Urinary bladder (tissue), 4 donors: ENCODE measurements at places on chromosomes 13 and 19.

- no peak for DNase-seq
Measured at GRCh38 chr13:91085127-91085526, 262.4 kb upstream of the MIR17HG start.

- DNase-seq, result no peak
Measured at GRCh38 chr13:78680115-78680561, 21.2 kb upstream of the OBI1 start.

- no peak for DNase-seq
Measured at GRCh38 chr13:110890279-110891165, 24.3 kb downstream of the ANKRD10 start.

GRCh38 chr13:40922437-40923040 is 96.6 kb downstream of the ELF1 start:
- no peak for DNase-seq

DNA sequence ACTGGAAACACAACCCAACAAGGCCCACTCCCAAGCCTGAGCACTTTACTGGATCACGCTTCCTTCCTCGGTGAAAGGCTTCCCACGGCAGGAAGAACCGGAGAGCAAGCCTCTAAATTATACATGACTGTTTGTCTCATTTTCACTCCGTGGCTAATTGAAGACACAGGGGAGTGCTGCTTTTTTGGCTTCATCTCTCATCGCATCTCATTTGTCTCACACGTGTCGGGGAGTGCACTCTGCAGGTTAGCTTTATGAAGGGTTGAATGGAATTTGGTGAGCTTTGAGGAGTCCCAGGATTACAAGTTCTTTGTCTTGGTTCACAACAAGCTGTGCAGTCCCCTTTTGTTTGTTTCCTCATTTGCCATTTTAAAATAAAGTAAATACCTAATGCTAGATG is 544.6 kb downstream of the GPC6 start:
- no peak for DNase-seq

DNA sequence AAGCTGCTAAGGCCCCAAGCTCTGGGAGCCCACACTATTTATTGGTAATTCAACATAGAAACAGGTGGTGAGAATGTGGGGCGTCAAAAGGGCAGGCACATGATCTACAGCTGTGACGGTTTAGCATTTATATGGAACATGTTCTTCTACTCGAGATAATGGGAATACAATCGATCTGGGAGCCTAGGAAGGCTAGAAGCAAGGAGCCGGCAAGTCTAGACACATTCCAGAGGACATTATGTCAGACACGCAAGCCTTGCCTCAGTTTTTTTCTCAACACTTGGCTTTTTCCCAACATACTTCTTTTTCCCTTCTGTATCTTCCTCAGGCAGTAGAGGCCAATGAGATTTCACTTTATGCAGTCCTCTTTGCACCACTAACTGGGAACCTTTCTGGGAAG is 315.7 kb upstream of the SLITRK5 start:
- DNase-seq, result no peak

DNA sequence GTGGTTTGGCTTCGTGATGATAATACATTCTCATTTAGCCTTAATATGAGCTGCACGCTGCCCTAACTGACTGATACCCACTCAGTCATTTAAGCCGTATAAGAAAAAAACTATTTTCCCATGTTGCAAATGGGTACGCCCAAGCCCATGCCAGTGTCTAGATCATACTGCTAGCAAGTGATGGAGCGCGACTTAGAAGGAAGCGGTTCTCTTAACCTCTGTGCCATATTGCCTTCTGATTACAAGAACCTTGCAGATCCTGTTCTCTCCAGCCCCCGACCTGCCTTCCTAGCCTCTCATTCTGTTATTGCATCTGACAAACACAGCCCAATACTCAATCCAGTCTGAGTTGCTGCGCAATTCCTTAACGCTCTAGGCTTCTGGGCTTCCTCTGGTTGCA is 603 bp downstream of the GPALPP1 start:
- no peak for DNase-seq

DNA sequence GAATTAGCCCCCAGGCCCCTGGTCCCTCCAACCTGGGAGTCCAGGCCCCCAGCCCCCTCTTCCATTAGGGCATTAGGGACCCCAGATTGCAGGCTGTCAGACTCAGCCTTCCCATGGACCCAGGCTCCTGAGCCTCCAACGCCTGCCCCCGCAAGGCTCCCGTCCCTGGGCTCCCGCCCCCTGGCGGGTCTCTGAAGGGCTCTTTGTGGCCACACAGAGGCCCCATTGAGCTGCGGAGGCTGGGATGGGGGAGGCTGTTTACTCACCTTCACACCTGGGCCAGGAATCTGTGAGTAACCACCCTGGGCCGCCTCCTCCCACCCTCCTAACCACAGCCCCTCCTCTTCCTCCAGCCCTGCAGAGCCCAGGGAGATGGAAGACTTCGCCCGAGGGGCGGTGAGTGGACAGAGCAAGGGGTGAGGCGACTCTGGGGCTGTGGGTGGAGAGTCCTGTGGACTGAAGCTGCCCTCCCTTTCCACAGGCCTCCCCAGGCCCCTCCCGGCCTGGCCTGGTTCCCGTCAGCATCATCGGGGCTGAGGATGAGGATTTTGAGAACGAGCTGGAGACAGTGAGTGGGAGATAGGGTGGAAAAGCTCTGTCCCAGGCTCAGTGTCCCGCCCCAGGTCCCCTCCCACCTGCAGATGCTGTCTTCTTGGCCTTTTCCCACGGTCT is 4.9 kb downstream of the ARHGEF1 start:
- DNase-seq, result no peak

DNA sequence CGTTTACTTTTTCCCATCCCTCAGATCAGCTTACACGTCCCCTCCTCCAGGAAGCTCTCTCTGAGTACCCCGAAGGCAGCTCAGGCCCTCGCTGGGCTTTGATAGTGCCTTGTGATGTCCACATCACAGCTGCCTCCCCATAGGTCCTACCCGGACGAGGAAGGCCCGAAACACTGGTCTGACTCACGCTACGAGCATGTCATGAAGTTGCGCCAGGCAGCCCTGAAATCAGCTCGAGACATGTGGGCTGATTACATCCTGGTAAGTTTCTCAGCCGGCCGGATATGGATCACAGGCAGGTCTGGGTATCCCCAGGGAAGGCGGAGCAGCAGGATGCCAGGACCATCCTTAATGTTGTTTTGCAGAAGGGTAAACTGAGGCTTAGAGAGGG is 4.8 kb downstream of the COLGALT1 start:
- DNase-seq, result no peak

GRCh38 chr13:46392967-46393366 is 5.9 kb upstream of the RUBCNL start:
- DNase-seq, result no peak

GRCh38 chr19:41696402-41697197 is 8.5 kb upstream of the CEACAM7 start:
- no peak for DNase-seq

DNA sequence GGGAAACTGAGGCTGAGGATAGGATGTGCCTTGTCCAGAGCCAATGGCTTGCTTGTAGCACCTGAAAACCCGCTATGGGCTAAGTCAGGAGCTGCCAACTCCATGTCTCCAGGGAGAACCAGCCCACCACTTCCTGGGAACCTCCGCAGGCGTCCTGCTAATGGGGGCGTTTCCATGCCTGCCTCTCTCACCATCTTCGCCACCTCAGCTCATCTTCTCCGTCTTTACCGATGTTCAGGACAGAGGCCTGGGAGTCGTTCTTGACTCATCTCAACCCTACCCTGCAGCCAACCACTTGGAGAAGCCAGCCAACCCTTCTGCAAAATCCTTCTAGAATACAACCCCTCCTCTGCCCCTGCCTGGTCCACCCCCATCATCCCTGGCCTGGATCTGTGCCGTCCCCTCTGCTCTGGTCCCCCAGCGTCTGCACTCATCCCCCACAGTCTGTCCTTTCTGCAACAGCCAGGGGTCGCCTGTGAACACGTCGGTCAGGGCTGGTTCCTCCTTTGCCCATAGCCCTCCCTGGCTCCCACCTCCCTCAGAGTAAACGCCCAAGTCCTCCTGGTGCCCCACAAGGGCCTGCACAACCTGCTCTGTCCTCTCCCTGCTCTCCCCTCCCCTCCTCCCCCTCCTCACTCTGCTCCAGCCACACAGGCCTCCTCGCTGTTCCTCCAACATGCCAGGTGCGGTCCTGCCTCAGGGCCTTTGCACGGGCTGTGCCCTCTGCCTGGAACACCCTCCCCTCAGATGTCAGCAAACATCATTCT is 31.0 kb downstream of the PTPRS start:
- DNase-seq, result no peak

- no peak for DNase-seq
Measured at GRCh38 chr13:76020421-76020955, 384.4 kb downstream of the LMO7 start.

DNA sequence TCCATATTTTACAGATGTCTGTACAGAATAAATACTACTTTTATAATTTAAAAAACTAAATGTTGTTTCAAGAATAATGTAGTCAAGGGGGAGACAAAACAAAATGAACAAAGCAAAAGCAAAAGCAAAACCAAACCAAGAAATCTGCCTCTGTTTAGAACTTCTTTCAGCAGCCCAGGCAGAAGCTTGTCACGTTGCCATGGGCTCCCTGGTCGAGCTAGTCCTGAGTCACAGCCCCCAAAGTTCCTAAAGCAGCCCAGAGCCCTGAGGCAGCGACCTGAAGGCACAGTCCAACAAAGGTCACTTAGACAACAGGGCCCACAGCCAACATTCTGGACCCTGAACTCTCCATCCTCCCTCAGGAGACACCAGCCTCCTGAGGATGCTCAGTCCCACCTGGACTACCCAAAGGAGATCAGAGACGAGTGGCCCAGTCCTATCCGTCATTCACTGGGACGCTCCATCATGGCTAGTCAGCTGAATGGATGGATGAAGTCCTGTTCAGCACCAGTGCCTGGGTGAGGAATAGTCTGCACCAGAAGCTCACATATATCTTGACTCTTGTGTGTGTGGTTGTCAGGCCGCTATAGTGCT is 41.7 kb downstream of the SIAH3 start:
- DNase-seq, result no peak

- DNase-seq, result peak; percentile 51
Measured at GRCh38 chr13:78121459-78122348, 203.1 kb upstream of the EDNRB start.

- peak; percentile 67 for DNase-seq
Measured at GRCh38 chr13:49308097-49308875, 60.6 kb downstream of the CDADC1 start.

DNA sequence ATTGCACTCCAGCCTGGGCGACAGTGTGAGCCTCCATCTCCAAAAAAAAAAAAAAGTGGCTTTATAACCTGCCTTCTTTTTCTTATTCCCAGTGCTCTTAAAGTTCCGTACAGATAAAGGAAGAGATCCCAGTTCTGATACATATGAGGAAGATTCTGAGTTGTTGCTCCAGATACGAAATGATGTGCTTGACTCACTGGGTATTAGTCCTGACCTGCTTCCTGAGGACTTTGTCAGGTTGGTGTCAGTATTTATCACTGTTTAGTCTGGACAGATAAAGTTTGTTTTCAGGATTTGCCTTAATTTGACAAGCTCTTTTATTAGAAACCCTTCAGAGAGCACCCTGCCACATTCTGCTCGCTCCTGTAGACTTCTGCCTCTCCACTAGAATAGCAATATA is 33.9 kb downstream of the BBC3 start:
- DNase-seq, result no peak

GRCh38 chr13:85520445-85520844 is 278.8 kb downstream of the SLITRK6 start:
- no peak for DNase-seq

- DNase-seq, result no peak
Measured at GRCh38 chr13:67278235-67278634, 48.1 kb upstream of the PCDH9 start.

DNA sequence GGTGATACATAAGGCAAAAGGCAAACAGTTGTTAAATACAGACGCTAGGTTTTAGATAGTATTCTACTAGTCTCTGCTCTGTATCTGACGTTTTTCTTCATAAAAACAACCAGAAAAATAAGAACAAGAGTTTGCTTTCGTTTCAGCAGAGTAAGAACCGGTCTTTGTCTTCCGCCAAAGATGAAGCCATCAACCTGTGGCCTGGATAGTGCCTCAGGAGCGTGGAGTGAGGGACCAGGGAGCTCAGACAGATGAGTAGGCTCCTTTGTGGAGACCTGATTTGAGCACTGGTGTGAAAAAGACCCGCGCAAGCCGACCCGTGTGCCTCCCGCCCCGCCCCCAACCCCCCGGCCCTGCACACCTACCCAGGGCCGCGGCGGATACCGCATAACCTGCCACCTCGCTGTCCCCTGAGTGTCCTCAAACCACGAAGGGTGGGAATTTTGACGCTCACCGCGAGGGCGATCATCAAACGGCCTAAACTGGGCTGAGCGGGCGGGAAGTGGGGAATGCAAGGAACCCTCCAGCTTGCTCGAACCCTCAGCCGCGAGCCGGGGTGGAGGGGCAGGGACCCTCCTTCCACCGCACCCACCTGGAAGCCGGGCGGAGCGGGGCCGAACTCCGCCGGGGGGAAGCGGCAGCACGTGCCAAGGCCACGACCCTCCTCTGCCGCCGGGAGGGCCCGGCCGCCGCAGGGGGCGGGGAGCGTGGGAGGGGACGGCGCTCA is 866 bp upstream of the LMO7 start:
- no peak for DNase-seq

- no peak for DNase-seq
Measured at GRCh38 chr13:75871059-75871458, 234.9 kb downstream of the LMO7 start.

DNA sequence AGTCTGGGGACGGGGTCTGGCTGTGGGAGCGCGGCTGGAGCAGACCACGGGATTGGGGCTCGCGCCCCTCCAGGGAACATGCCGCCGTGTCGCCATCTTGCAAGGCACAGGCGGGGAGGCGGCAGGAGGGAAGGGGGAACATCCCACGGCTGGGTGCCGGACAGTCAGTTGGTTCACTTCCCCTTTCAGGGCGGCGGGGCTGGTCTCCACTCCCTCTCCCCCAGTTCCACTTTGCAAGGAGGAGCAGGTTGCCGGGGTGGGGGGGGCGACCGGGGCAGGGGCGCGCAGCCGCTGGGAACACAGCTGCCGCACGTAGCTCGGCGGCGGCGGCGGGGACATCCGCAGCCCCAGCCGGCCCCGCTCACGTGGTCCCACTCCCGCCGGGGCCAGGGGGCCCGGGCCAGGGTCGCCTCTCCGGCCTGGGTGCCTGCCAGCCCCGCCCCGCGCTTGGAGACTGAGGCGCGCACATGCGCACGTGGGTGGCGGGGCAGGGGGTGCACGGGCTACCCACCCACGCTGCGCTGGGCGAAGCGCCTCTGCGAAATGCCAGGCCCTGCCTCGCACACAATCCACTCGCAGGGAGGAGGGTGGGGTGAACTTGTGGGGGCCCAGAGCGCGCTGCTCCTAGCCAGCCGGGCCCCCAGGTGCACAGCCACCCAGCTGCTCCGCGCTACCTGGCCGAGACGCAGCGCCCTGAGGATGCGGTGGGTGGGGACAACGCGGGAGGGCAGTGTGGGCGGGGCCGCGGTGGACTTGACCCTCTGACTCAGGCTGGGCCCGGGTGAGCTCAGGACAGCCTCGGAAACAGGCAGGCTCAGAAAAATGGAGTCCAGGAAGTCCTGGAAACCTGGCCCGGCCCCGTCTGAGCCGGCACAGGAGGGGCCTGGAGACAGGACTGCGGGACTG is 6.4 kb downstream of the KLF16 start:
- DNase-seq, result no peak

DNA sequence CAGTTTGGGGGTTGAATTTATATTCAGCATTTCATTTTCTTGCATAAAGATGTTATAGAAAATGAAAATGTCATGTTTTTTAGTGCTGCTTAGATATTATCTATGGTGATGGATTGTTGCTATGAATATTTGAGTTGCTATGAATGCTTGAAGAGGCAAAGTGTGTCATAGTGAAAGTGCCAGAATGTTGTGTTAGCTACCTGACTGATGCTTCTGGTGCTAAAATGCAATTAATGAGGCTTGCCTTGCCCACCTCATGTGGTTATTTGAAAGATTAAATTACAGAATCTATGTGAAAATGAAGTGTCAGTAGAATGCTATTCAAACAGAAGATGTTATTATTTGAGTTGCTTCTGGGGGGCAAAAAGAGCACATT is 62.7 kb upstream of the MYCBP2 start:
- DNase-seq, result no peak
